ENCODE measurements at places on chromosomes 1 and 21. TPM values are rescaled to one million over a fixed set of nuclear protein-coding genes. Genes with fewer than 3 reads are reported as not detected.

GRCh38 chr1:226688808-226689207 lies 50.3 kb downstream of the ITPKB start:
- peak; percentile 58 for DNase-seq

GRCh38 chr1:209746451-209747165 lies 9.2 kb upstream of the TRAF3IP3 start:
- no peak for DNase-seq

DNA sequence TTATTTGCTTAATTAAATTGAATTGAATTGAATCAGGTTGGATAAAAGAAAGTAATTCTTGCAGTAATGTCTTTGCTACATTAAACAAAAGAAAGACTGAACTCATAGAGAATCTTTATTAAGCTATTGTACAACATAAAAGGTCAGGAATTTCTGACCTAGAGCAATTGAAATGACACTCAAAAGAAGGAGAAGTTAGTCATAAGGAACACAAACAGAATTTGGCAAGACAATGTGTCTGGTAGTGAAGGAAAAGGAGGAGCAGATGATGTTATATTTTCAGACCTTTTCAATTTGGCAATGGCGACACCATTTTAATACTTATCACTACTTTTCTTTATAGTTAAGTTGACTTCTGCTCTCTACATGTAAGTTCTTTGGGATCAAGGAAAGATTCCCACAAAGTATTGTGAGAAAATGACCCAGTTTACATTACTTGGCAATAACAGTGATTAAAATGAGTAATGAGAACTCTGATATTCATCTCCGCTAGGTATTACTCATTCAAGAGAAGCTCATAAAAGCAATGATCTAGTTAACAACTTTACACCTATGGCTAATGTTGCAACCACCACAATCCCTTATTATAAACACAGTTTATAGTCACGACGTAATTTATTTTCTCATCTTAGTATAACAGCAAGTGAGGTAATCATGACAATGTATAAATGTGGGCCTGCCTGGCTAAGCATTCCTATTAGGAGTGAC lies 14.7 kb upstream of the KRTAP21-1 start:
- no peak for DNase-seq

- DNase-seq: no peak
These were observed 205.5 kb downstream of the RPS6KC1 start for GRCh38 chr1:213256438-213257087.

DNA sequence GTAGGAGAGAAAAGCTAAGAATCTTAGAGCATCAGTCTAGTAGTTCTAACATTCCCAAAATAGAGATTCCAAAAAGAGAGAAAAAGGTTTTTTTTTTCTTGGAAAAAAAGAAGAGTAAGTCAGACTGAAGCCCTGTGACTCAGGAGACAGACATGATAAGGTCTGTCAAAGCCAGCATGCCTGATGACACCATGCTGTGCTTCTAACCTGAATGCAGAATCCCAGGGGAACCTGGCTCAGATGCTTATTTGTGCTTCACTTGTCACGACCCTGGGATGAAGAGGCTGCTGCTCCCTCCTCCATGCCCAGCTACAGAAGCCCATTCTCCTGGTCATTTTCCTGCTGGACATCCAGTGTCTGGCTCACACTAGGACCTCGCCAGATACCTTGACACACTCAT lies 44.3 kb downstream of the ERICH3 start:
- DNase-seq: no peak

GRCh38 chr1:2639607-2640521 lies 7.0 kb upstream of the MMEL1 start:
- peak; percentile 74 for DNase-seq

GRCh38 chr1:73593364-73593763 lies 604.6 kb downstream of the LRRIQ3 start:
- DNase-seq: no peak

CXADR gene
- 0.36 TPM for total RNA-seq

PAQR6 gene
- 0.36 TPM for total RNA-seq

DNA sequence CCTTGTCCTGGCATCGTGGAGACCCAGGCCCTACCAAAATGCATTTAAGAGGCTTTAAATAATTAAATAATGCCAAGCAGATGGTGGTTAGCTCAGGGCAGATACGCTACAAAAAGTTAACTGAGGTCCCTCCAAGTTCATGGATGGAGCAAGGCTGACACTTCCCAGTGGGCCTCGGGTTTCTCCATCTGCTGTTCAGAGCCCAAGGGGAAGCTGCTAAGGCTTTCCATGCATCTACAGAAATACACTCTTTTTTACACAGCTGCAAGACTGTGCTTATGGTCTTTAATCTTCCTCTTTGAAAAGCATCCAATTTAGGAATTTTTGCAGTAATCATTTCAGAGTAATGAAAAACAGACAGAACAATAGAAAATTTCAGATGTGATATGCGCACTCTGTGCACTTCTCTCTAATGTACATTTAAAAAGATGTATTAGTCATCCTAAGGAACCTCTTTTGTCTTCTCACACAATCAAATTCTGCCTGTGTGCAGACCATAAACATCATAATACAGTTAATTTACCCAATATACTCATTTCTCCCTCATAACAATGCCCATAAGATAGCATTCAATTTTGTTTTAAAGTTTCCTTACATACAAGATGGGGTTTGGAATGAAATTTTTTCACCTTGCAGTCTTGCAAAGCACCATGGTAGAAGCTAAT lies 173.2 kb upstream of the ATP1B1 start:
- no peak for DNase-seq

Data from osteoblast (primary cell).